Stimulated activated CD8-positive, alpha-beta memory T cell treated with anti-CD3 and anti-CD28 coated beads, Interleukin-4, amount 100 ng/mL, for 1 hour (primary cell): ENCODE measurements at places on chromosomes 5 and 9.

- DNase-seq, result no peak
Observed at GRCh38 chr5:72325566-72326305, 5.6 kb downstream of the PTCD2 start.

- no peak for DNase-seq
Observed at GRCh38 chr5:132488590-132488989, 2.0 kb downstream of the IRF1 start.

DNA sequence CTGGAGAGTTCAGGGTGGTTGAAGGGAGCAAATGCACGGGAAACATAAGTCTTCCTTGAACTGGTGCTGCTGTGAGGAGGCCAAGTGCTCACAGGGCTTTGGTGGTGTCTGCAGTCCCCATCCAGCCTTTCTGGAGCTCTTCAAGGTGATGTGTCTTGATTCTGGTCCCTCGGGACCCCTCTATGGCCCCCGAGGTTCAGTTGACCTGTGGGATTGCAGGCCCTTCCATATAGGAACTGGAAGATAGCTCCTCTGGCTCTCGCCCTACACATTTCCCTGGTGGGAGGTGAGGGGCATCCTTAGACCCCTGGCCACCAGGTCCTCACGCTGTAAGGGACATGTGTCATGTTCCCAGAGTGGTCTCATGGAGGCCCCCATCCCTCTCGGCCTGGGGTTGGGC is 191.8 kb downstream of the GADD45G start:
- no peak for DNase-seq

DNA sequence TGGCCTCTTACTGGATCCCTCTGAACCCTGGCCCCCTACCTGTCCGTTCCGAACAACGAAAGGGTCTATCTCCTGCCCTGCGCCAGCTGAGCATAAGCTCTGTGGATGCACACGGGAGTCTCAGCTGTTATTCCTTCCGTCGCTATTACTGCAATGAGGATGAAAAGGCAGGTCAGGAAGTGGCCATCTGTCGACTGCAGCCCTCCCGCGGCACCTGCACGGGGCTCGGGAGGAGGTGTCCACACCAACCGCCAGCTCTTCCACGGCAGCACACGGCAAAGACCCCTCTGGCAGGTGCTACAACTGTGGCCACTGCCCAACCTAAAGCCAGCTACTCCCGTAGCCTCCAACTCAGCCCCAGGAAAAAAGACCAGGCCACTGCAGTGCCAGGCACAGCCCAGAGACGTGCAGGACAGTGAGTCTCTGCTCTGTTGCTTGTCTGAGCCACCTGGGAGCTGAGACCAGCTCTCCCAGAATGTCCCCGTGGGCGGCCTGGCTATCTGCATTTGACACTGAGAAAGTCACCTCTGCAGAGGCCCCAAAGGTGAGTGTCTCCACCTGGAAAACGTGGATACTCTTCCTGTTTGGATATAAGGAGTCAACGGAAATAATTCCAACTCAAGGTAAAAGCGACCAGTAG is 19.1 kb downstream of the CAMSAP1 start:
- no peak for DNase-seq

DNA sequence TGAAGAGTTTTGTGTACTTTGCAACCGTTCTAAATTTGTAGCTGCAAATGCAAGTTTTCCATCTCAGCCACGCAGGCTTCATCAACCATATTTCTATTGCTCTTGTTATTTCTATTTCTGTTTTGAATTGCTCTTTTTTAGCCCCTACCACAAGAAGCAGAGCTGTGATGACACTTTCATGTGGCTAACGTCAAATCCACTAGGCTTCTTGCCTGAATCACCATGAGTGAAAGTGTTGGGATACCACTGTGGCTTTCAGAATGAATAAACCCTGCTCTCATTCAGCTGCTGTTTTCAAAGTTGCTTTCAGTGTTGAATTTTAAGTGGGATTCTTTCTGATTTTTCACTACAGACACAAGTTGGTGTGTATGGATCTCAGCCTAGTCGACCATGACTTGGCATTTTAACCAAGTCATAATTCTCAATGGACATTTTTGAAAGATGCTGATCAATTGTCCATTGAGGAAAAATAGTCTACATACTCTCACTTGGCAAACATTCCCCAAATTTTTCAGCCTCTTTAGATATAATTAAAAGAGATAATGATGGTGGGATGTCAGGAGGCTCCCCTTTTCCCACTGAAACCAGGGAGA is 41.0 kb upstream of the MTAP start:
- no peak for DNase-seq
